ENCODE measurements at places on chromosomes 6 and 20.

DNA sequence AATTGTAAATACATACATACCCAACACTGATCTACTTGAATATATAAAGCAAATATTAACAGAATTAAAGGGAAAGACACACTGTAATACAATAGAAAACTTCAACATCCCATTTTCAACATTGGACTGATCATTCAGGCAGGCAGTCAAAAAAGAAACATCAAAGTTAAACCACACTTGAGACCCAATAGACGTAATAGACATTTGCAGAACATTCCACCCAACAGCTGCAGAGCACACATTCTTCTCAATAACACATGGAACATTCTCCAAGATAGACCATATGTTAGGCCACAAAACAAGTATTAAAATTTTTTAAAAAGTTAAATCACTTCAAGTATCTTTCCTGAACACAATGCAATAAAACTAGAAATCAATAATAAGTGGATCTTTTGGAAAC lies 698.2 kb downstream of the COL12A1 start:
- no peak for DNase-seq

DNA sequence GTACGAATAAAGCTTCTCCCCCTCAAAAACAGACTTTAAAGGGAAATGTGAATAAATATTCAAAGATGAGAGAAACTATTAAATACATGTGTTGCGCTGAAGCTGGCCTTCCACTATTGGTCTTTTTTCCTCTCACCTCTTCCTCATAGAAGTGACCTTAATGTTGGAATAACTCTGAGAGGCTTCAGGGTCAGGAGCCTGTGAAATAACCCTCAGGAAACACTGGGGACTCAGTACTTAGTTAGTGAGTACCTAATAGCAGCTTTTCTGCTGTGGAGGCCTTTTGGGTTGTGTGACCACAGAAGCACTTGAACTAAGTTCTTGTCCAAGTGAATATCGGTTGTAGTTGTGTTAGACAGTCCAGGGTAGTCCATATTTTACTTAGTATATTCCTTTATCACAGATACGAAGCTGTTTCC lies 799 bp upstream of the SHPRH start:
- DNase-seq: no peak

DNA sequence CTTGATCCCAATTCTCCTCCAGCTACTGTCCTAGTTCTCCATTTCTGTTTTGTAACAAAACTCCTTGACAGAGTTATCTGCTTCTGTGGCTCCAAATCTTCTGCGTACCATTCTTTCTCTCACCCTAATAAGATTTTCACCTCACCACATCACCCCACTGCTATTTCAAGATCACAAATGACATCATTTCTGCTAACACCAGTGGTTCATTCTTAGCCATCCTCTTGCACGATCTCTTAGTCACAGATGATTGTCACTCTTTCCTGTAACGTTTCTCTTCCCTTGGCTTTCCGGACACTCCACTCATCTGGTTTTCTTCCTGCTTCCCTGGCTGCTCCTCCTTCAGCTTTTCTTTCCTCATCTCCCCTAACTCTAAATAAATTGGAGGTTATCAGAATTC lies 56.8 kb upstream of the FABP7 start:
- no peak for DNase-seq

DNA sequence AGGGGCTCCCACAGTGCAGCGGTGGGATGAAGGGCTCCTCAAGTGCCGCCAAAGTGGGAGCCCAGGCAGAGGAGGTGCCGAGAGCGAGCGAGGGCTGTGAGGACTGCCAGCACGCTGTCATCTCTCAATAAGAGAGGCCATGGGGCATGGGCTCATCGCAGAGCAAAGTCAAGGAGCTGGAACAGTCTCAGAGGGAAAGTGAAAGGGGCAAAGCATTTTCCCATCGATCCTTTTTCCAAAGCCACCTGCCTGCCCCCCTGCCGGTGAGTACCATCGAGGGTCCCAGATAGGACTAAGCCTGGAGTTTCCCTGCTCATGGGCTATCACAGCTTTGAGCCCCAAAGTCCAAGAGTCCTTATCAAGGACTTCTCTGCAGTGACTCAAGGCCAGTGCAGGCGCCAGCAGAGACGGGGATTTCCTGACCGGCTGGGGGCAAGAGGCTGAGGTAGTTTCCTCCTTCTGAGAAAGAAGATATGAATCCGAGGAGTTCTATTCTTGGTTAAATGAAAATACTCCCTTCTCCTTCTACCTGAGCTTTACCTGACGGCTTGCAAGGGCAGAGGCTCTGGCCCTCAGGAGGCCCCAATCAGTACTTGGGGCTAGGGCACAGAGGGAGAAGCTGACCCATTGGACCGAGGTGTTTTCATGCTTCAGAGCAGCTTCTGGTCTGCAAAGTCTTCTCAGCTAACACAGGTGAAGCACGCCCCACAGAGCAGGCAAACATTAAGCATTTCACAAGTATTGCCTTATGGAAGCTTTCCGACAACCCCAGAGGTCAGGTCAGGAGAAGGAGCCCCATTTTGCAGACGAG lies 22.6 kb downstream of the ETV7 start:
- no peak for DNase-seq

- peak; percentile 37 for DNase-seq
These were observed 236.3 kb upstream of the ZNF217 start for GRCh38 chr20:53829724-53830521.

- DNase-seq: no peak
These were observed 105.0 kb upstream of the MAP3K7 start for GRCh38 chr6:90691823-90692222.
